ENCODE measurements at places on chromosomes 6 and 20.

GRCh38 chr6:107598091-107598490, 108.2 kb downstream of the SOBP start:
- no peak for DNase-seq

GRCh38 chr6:147095316-147095715, 108.9 kb upstream of the STXBP5 start:
- DNase-seq: no peak

GRCh38 chr6:29769336-29769735, 46.1 kb downstream of the HLA-F start:
- DNase-seq: no peak

GRCh38 chr6:13941902-13942301, 17.1 kb downstream of the RNF182 start:
- DNase-seq: no peak

GRCh38 chr6:161696801-161697200, 422.9 kb upstream of the AGPAT4 start:
- DNase-seq: no peak
